Suppressor macrophage treated with lipopolysaccharide for 1 hour (primary cell): ENCODE measurements at places on chromosomes 2 and 18.

DNA sequence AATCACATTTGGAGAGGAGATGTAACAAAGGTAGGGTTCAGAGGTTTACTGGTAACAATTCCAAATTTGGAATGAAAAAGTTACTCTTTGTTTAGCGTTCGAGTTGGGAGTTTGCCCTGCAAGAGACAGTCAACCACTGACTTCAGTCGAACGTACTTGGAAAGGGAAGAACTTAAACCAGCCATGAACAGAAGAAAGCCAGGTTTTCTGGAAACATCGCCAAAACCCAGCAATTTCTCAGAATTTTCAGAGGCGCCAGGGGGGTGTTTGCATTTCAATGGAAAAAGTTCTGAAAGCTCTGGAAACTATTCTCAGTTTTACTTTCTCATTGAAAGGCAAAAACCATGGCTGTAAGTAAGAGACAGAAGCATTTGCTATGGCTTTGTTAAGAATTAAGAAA lies 28.5 kb upstream of the AQP4 start:
- no peak for DNase-seq

- DNase-seq, result peak; percentile 71
Observed at GRCh38 chr2:68225119-68225632, 27.2 kb downstream of the PPP3R1 start.

GRCh38 chr2:235784788-235785187 lies 290.9 kb downstream of the AGAP1 start:
- no peak for DNase-seq

- peak; percentile 90 for DNase-seq
Observed at GRCh38 chr18:58565021-58565420, 63.9 kb downstream of the ALPK2 start.

DNA sequence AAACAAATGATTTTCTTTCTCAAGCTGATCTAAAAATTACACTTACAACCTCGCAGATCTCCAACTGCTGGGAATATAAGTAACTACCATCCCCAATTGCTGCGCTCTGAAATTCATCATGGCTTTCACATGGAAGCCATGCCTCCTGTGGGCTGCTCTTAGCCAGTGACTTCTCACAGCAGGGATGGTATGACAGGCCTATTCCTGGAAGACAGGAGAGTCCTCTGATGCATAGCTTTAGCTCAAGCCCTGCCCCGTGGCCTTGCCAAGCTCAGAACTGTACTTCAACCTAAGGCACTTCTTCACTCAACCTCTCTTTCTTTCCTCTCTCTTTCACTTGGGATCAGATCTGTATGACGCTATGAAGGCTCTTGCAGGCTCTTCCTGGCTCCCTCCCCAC lies 12.6 kb upstream of the ELAC1 start:
- DNase-seq, result no peak

GRCh38 chr2:31240381-31241365 lies 6.7 kb downstream of the EHD3 start:
- DNase-seq, result no peak

GRCh38 chr18:22913861-22914260 lies 19.3 kb upstream of the RBBP8 start:
- DNase-seq, result no peak

DNA sequence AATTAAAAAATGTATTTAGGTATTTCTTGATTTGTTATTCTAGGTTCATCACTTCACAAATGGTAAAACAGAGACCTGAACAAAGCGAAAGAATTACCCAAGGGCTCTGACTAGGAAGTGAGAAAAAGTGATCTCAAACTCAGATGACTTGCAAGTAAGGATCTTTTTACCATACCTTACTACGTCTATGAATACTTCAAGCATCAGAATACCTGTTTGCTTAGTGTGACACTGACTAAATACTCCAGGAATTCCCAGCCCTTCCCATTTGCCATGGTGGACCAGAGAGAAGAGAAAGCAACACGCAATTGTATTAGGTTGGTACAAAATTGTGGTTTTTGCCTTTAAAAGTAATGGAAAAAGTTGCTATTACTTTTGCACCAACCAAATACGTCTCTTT lies 35.8 kb upstream of the FIGN start:
- DNase-seq, result no peak

- no peak for DNase-seq
Observed at GRCh38 chr2:48069769-48070168, 163.5 kb upstream of the FBXO11 start.

- DNase-seq, result no peak
Observed at GRCh38 chr2:122001441-122001874, 246.0 kb downstream of the TSN start.

GRCh38 chr18:48898521-48898920 lies 52.2 kb downstream of the SMAD7 start:
- DNase-seq, result no peak

- DNase-seq, result no peak
Observed at GRCh38 chr2:70569559-70569958, 15.9 kb upstream of the TGFA start.

DNA sequence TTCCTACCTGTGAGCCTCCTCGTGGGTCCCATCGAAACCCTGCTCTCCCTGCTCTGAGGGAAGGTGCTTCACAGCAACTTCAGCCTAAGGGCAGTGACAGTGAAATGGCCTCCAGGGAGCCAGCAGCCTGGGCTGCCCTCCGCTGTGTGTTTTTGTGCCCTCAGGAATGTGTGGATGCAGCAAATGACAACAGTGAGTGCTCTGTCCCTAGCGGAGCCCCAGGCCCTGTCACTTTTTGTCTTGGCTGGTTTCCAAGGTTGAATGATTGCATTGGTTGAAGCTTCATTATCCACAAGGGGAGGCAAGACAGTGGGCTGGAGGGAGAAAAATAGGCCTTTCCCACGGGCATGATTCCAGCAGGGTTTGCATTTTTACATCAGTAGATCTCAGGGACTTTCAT lies 42.9 kb downstream of the STON1 start:
- no peak for DNase-seq

- DNase-seq, result no peak
Observed at GRCh38 chr2:28664120-28664842, 87.3 kb upstream of the PPP1CB start.

DNA sequence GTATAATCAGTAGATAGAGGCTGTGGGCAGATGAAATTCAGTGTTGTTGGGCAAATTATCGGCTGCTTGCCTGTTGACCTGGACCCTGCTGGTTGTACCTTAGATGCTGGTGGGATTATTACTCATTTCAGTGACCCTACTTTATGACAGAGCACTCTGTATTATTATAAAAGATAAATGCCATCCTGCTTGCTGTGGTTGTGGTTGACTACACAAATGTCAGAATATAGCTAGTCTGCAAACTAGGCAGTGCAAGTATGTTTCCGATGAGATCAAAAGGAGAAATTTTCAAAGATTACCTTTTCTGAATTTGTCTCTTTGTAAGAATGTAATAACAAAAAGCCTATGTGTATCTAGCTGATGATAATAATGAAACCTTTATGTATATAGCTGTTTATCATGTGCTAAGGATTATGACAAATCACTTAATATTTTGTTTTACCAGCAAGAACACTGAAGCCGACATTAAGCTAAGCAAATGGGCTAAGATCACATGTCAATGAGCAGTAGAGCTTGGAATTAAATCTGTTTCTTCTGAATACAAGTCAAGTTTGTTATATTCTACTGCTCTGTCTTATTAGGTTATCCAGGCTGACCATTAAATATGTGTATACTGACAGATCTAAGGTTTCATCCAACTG lies 219.2 kb downstream of the CAMKMT start:
- DNase-seq, result no peak

DNA sequence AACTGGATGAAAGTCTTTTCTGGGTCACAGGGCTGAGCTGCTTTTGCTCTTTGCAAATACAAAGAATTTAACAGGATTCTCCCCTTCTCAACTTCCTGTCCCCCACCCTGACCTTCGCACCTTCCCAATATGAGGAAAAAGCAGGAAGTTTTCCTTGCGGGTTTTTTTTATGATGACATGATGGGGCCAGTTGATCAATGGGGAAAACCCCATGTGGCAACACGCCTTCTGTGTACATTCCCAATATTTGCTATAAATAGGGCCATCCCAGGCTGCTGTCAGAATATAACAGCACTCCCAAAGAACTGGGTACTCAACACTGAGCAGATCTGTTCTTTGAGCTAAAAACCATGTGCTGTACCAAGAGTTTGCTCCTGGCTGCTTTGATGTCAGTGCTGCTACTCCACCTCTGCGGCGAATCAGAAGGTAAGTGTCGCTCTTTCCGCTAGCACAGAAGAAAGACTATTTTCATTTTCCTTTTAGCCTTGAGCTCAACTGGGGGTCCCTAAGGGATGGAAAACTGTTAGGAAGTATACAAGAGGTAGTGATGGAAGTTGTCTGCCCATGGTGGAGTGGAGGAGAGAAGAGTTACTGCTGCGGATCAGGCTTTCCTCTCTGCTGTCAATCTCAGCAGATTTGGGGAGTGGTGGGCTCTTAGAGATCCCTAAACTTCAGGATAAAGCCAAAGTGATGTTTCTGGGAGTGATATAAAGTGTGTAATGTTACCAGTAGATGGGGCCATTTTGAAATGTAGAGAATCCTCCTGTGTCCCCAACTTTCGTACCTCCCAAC lies at the start of gene CCL20:
Gene CCL20 (plus strand): TSS at position 281 of the 792 bp plus-strand sequence. CDS start 70 bp downstream, at position 351.
- peak; percentile 74 for DNase-seq

DNA sequence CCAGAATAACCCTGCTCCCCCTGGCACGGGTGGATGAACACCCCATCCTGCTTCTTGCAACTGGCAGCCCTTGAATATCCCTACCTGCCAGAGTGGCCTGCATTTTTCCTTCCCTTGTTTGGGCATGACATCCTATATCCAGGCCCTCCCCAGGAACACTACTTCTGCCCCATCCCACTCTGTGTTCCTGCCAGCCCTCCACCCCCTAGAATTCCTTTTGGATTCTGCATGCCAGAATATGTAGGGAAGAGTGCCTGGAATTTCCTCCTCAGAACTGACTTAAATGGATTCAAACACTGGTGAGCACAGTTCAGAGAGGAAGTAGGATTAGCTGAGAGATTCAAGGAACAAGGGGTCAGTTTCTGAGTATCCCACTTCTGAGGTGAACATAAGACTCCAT lies 123.5 kb upstream of the PELI1 start:
- no peak for DNase-seq

- peak; percentile 49 for DNase-seq
Observed at GRCh38 chr2:12702168-12703121, 14.3 kb upstream of the TRIB2 start.

- no peak for DNase-seq
Observed at GRCh38 chr2:165240916-165241315, 1.7 kb downstream of the SCN2A start.

DNA sequence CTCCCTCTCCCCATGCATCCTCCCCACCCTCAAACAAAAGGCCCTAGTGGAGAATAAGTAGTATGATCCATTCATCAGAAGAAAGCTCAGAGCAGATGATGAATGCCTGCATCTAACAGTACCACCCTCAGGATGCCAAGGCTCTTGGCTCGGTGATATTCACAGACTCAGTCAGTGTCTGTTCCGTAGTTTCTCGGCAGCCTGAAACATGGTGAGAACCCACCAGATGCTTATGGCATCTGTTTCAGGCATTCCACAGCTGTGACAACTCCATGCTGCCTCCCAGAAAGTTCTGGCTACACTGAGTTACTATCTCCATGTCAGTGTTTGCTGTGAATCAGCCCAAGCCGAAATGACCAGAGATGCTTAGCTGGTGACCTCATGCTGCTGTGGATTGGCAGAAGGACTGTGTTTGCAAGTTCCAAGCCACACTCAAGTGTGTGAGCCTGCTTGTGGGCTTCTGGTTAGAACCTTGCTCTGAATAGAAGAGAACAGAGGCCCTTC lies 83.9 kb downstream of the WDSUB1 start:
- no peak for DNase-seq

DNA sequence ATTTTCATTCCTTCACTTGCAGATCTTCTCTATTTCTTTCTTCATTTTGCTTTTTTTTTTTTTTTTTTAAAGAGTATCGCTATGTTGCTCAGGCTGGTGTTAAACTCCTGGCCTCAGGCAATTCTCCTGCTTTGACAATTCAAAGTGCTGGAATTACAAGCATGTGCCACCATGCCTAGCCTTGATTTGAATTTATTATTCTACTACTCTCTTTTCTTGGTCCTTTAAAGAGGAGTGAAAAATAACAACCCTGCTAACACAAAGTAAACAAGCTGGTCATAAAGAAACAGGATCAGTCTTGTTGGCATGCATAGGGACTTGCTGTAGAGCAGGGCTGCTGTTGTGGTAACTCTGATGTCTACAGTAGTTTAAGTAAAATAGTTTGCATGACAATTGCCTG lies 1615.3 kb upstream of the ZEB2 start:
- DNase-seq, result no peak
